Breast epithelium (tissue), 4 donors: ENCODE measurements at places on chromosomes 5 and 9.
A peak's percentile ranks its signal among the peaks of the same experiment; 100 is the strongest.

GRCh38 chr9:104882086-104882485 lies 45.9 kb downstream of the ABCA1 start:
- DNase-seq, result no peak

GRCh38 chr9:108673386-108673785 lies 182.4 kb downstream of the ACTL7B start:
- DNase-seq, result no peak

GRCh38 chr5:164202338-164202737 lies 696.9 kb downstream of the MAT2B start:
- DNase-seq, result no peak

- DNase-seq, result no peak
These were observed 991.8 kb upstream of the CTNND2 start for GRCh38 chr5:12896086-12896485.

DNA sequence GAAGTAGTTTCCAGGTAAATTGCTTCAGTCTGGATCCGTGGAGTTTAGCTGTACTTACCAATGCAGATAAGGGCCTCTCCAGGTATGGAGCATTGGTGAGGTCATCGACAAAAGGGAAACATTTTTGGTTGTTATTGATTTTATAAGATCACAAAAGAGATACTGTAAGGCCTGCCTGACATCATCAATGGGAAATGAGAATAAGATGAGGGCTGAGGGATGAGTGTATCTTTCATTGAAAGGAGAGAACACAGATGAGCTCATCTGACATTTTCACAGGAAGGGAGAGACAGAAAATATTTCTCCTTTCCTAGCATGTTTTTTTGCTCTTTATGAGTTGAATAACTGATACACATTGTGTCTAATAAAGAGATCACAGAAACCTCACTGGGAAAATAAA lies 233.6 kb downstream of the SAXO1 start:
- DNase-seq, result no peak

DNA sequence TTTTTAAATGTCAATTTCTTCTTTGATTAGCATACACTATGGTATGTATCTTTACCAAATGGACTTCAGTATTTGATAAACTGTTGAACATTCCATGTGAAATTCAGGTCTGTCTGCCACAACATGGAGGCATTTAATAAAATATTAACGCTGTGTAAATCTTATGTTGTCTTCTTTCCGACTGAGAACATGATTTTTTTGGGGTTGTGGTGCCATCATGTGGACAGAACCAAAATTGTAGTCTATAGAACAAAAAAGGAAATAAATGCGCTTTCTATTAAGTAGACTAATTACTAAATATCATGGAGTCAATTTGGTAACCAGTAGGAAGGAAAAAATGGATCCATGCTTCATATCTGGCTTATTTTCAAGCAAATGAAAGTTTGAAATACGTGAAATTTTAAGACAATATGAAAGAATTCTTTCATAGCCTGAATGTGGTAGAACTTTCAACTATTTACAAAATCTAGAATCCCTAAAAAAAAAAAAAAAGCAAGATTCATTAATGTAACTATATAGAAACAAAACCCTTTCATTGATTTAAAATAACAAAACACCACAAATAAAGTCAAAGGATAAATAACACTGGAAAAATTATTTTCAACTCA lies 2.8 kb upstream of the PLK2 start:
- no peak for DNase-seq

GRCh38 chr9:123073991-123074422 lies 40.5 kb downstream of the GPR21 start:
- DNase-seq, result no peak

DNA sequence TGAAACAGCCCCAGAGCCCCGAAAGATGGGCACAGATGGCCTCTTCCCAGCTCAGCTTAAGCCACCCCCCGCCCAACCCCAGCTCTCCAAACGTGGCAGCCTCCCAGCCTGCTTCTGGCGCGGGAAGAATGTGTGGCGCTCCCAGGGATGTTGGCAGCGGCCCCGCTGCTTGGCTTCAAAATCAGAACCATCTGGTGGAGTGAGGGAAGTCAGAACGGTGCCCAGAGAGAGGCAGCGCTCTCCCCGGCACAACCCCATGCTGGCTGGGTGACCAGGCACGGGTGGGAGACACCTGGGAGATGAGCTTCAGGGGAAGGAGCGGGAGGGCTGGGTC lies 72.7 kb upstream of the ORM1 start:
- DNase-seq, result peak; percentile 90

GRCh38 chr5:143052967-143053682 lies 282.9 kb downstream of the ARHGAP26 start:
- DNase-seq, result no peak

DNA sequence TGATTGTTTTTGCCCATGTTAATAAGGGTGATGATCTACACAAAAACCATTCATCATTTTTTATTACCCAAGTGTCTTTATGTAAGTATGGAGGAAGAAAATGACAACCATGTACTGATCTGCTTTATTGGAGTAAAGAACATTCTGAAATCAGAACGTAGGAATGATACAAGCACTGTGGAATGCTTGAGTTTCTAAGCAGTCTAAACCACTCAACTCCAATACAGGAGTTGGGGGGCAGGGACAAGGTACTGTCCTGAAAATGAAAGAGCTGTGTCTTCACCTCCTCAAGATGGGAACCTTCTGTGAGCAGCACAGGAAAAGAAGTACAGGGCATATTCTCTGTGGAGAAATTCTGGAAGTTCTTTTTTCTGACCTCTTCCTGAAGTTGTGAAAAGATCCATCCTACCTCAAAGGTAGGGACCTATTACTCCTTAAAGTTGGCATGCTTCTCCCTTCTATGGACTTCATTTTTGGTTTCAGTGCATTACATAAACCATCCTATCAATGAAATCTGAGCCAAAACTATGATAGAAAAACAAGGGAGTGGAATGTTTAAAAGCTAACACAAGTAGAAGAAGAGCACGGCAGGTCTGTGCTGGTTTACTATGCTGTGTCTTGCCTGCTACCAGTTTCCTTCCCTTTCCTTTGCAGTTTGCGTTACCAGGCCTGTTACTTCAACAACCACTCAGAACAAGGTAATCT lies 202.6 kb downstream of the SEMA5A start:
- no peak for DNase-seq

DNA sequence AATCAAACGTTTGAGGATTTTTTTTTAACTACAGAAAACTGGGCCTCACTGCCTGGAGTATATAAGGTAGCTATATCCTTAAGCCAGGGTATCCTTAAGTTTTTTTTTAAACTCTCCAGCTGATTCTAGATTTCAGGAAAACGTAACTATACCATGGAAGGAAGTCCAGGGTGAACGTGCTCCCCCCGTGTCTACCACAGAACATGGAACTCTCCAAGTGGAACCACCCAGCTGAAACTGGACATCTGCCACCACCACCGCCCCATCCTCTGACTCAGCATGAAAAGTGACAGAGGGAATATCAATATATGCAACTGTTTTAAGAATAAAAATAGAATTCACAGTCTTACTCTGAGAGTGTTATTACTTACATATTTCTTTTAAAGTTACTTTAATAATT lies 61.3 kb downstream of the DROSHA start:
- DNase-seq, result no peak

DNA sequence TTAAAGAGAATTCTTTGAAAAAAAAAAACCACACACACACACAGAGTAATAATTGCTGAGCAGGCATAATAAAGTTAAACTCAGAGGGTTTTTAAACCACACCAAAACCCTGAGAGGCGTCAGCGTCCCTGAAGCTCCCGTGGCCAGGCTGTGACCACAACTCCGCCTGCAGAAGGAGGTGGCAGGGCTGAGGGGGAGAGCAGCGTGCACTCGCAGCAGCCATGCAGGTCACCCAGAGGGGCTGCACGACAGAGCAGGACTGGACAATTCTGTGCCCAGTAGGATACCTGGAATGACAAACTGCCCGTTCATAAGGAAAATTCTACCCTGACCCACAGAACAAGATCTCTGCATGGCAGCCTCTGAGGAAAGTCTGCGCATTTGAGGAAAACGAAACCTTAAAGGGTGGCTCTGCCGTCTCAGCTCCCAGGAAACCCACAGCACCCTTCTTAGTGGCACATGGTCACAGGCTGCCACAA lies 44.0 kb downstream of the ROR2 start:
- DNase-seq, result no peak

- no peak for DNase-seq
These were observed 208.0 kb downstream of the TRIO start for GRCh38 chr5:14351086-14351661.

DNA sequence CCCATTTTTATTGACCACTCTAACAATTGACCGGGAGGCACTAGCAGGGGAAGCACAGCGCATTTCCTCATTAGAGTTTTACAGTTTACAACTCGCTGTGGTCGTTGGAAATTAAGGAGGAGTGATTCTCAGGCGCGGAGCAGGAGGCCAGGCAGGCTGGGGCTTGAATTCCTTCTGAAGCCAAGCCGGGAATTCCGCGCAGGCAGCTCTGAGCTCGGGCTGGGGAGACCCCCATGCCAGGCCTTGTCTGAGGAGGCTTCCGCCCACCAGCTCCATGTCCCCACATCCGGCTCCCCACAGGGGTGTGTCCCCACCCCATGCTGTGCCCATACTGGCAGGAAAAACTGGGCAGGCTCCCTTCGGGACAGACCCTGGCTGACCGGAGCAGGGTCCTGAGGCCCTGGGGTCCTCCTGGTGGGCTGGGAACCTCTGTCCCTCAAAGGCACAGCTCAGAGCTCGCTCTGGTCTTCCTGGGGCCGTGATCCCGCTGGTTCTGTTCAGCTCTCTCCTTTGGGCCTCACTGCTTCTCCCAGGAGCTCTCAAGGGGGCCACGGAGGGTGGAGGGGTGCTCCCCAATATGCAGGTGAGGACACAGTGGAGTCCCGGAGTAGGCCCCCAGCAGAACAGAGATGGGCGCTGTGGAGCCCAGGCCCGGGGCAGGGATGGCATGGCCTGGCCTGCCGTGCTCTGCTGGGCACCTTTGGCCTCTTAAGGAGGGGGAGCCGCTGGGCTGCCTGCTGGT lies 1.3 kb upstream of the NRARP start:
- DNase-seq, result no peak

- no peak for DNase-seq
These were observed 55.5 kb upstream of the ABCA1 start for GRCh38 chr9:104983491-104983890.

GRCh38 chr9:136643596-136644342 lies 18.9 kb upstream of the EGFL7 start:
- DNase-seq, result no peak

GRCh38 chr5:178126556-178126955 lies 4.3 kb upstream of the RMND5B start:
- no peak for DNase-seq

GRCh38 chr9:133320421-133320881 lies 15.5 kb downstream of the SURF6 start:
- DNase-seq, result no peak
